ENCODE measurements at places on chromosomes 4 and X. TPM values are rescaled to one million over a fixed set of nuclear protein-coding genes. Genes with fewer than 3 reads are reported as not detected.
A peak's percentile ranks its signal among the peaks of the same experiment; 100 is the strongest.

DNA sequence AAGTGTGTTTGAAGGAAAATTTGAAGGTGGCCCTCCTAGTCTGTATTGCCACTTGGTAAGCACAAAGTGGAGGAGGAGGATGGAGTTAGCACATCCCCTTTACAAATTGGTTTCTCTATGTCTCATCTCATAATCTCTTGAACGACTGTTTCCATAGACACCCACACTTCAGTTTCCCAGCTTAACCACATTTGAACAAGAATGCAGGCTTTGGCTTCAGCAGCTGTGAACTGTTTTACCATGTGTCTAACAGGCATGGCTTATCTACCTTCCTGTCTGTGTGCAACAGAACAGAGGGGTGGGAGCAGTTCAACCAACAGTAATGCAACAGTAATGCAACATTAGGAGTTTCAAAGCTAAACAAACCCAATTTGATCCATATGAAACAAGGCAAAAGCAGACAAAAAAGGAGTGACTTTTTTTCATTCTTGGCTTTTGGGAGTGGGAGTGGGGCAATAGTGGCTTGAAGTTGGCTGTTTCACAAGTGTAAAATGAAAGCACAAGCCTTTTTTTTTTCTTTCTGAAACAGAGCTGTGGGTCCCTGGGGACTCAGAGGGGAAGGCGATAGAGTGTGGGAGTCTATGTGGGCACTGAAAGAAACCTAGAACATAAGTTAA is 108.0 kb downstream of the ITM2A start:
- DNase-seq, result peak; percentile 3

DNA sequence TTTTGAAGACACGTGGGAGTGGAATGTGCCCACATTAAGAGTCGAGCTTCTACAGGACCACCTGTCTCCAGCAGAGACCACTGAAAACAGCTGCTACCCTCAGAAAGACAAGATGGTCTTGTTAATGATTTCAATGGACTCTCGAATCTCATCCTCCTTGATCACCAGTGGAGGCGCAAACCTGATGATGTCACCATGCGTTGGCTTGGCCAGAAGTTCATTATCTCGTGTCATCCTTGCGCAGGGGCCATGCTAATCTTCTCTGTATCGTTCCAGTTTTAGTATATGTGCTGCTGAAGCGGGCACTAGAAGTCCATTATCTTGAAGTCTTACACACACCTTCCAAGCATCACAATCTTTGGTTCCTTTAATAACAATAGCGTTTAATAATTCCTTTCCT is 23.3 kb downstream of the SPACA5B start:
- no peak for DNase-seq

DNA sequence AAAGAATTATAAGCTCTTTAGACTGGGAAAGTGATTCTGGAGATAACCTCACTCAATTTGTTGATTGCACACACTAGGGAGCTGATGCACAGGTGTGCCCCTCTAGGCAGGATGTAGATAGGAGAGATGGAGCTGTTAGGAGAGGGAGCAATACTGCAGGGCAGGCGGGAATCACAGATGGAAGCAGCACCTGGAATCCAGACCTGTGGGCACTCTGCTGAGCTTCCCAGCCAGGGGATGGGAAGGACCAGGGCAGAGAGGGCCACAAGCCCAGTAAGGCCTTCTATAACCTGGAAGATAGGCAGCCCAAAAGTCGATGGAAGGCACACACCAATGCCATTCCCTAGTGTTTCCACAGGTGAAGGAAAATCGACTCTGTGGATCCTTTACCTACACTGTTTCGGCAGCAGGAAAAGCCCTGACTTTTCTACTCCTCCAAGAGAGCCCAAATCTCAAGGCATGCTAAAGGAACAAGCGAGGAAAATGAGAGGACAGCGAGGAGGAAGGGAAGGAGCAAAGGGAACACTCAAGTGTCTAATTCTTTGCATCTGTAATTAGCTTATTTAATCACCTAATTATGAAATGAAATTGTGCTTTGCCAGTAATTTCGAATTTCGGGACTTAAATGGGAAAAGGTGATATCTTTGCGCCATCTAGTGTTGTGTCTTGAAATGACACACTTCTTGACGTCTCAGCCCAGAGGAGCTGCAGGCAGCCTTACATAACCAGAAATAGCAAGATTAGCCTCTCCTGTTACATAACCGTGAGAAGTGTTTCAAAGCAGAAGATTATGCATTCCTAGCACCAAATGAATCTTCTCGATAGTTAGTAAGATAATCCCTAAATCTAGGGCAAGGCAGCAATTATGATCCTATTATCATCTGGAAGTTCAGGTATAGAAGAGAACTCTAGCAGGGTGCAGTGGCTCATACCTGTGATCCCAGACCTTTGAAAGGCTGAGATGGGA is 31.0 kb upstream of the TLR3 start:
- no peak for DNase-seq

DNA sequence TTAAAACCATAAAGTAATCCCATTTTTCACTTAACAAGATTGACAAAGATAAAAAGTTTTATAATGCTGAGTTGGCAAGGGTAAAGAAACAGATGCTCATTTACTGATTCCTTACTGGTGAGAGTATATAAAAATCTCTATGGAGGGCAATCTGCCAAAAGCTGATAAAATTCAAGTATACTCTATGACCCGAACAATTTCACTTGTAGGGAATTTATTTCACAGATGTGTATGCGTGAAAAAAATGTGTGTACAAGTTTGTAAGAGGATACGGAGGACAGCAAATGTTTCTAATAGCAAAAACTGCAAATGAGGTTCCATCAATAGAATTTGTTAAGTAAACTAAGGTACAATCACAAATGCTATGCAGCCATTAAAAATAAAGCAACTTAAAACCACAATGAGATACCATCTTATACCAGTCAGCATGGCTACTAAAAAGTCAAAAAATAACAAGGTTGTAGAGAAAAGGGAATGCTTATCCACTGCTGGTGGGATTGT is 23.4 kb downstream of the DHX15 start:
- DNase-seq, result no peak

GRCh38 chrX:30751497-30751896 is 98.3 kb downstream of the GK start:
- no peak for DNase-seq

DNA sequence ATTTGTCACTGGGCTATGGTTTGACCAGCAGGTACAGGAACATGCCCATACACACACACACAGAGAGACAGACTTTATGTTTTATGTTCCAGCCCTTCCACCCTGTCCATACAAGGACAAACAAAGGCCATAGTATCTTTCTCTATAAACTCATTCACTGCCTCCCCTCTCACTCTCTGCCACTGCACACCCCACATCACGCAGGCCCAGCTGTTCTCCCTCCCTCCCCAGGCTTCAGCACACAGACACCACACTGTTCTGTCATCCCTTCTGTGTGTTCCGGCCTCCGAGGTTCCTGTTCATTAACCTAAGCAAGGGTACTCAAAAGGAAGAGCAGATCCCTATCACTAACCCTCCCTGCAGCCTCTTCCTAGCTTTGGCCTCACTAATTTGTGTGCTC is 17.8 kb downstream of the LAS1L start:
- DNase-seq, result no peak

DDX53 gene
- total RNA-seq, result not detected

SERPINA7 gene
- total RNA-seq, result not detected

LONRF3 gene
- 5.5 TPM for total RNA-seq

GNRHR gene
- total RNA-seq, result not detected

PLP1 gene
- total RNA-seq, result not detected

MTNR1A gene
- total RNA-seq, result not detected

Measured in CD4-positive, alpha-beta T cell (primary cell).